Psoas muscle (tissue), 8 donors: ENCODE measurements at places on chromosomes 3 and 15. TPM values are rescaled to one million over a fixed set of nuclear protein-coding genes. Genes with fewer than 3 reads are reported as not detected.

DNA sequence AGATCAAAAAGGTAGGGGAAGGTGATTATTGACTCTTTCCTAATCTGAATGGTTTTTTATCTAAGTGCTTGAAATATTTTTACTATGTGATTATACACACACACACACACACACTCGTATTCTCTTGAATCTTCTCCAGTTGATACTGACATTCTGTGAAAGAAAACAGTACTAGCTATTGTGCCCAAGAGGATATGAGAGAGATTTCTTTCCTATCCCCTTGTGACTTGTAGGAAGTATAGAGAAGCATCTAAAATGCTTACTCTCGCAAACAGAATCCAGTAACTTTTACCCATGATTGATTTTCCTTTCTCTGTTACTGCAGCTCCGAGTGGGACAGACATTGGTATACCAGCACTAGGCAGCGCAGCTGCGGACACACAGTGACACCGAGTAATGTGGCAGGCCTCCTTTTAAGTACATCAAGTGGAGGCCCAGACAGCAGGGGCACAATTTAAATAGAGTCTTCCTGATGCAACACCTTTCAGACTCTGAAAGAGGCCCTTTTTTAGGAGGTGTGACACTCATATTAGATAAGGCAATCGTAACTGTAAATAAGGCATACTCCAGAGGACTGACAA is 421.0 kb upstream of the CNTN4 start:
- DNase-seq: no peak

DNA sequence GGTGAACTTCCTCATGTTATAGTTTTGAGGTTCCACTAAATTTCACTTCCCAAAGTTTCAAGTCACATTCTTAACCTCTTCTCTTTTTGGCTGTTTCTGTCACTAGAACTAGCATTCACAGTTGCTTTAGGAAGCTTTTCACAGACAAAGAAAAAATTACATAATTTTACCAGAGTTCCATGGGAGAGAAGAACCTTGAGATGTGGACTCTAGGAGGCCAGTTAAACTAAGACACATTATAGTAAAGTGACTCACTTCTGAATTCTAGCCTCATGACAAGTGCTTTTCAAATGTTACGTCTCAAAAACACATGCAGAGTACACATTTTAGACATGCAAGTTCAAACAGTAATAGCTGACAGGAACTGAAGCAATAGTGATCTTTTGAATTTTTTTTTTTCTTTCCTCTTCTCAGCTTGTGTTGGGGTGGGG is 39.9 kb upstream of the LRTM1 start:
- DNase-seq: no peak

DNA sequence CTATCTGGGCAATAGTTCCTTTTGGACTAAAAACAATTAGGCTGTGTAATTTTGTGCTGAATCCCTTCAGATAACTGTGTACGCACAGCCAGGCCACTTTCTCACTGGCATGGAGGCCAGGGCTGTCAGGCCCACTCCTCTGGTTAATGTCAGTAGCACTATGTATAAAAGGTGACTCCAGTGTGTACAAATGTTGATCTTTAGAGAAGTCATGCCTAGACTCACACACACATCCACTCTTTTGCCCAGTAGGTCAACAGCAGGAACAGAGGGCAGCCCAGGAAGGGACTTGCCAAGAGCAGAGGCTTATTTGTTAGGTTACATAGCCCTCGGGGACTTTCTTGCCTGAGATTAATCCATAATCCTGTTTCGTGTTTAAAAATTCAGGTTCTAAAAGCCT is 416.6 kb upstream of the WNT5A start:
- no peak for DNase-seq

DNA sequence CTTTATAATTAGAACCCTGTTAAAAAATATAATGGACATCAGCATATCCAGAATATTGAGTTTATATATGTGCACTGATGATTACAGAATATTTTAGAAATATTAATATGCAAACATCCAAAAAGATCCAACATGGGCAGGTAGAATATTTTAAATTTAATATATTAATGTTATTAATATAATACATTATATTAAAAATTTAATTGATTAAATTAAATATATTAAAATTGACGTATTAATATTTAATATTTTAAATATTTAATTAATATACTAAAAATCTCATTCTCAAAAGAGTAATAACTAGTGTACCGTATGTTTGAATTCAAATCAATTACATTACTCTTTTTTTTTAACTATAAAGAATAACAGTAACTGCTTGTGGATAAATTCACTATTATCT is 73.8 kb upstream of the FURIN start:
- no peak for DNase-seq

DNA sequence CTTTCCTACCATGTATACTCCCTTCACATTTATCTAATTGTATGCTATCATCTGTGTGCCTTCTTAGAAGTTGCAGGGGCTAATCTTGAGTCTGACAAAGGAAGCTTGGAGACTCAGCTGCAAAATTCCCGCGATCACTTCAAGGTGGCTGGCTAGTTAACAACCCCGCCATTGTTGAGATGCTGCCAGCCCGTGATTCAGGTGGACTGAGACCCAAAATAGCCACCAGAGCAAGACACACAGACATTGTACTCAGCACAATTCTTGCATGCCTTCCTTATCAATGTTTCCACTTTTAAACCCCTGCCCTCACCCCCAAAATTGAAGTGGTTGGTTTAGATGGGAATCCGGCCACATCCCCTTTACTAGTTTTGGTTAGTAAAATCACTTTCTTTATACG is 225.8 kb upstream of the ZNF717 start:
- no peak for DNase-seq

DNA sequence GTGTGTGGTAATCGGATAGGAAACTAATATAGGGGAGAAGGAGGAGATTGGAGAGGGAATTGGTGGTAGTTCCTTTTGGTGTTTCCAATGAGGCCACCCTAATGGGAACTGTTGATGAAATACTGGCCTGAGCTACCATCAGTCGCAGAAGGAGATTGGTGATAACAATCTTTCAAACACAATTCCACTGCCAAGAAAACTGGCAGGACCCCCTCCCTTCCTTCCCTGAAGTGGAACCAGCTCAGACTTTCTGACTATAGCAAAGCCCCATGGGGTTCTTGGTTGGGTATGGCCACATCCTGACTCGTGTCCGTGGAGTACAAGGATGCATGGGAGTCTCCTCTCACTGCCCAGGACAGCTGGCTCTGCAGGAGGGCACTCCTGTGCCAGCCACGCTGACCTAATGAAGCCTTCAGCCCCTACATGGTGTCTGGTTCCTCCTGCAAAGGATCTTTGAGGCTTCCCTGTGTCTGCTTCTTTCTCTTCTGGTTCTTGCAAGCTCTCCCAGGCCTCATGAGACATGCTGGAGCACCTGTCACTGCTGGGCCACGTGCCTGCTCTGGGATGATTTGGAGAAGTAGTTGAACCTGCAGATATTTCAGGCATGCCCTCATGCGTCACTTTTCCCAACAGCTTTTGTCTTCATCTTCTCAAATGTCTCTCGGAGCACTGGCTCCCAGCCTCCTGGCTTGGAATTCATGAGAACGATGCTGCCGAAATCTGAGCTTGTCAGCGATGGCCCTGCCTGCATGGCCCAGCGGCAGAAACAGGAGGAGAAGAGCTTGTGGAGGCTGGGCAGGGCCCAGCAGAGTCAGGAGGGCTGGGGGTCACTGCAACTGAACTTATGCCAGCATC is 90.0 kb upstream of the ADPGK start:
- peak; percentile 83 for DNase-seq

DNA sequence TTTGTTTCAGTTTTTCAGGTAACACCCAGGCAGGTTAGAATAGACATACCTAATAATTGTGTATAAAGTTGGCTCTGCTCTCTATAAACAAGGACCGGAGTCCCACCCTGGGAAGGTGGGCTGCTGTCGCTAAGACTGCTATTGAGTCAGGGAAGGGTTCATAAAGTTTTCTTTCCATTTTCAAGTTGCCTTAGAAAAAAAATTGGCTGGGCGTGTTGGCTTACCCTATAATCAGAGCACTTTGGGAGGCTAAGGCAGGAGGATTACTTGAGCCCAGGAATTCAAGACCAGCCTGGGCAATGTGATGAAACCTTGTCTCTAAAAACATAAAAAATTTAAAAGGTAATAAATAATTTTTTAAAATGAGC is 11.3 kb upstream of the PIAS1 start:
- no peak for DNase-seq

DNA sequence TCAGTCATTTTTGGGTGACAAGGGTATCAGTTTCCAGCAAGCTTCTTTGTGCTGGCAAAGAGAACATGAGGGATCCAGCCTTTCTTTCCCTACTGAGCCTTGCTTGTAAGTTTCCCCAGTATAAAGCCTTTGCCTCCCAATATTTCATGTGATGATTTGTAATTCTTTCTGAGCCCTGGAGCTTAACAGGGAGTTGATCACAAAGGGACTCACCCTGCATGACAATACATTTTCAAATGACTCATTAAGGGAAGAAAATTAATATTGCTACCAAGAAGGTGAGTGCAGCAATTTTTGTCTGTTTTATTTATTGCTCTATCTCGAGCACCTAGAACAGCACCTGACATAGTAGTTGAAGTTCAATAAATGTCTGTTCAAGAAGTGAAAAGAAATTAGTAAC is 27.7 kb downstream of the OXSM start:
- no peak for DNase-seq

GRCh38 chr3:119279101-119279554 is 15.1 kb upstream of the ARHGAP31 start:
- DNase-seq: no peak

DNA sequence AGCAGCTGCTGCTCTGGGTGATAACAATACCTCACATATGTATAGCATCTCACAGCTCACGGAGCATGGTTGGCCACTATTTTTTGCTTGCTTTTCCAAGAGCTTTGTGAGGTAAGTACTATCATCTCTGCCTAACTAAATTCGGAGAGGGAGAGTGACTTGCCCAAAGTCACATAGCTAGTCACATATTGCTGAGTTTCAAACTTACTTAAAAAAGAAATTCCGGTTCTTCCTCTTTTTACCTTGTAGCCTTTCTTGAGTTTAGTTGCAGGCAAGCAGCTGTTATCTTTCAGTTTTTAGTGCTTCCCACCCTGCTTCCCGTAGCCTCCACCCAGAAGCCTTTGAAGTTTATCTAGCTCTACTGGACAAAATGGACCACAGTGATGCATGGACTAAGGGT is 309.2 kb downstream of the PDCD6IP start:
- no peak for DNase-seq

GRCh38 chr3:147680837-147681483 is 271.8 kb downstream of the ZIC1 start:
- peak; percentile 27 for DNase-seq

DNA sequence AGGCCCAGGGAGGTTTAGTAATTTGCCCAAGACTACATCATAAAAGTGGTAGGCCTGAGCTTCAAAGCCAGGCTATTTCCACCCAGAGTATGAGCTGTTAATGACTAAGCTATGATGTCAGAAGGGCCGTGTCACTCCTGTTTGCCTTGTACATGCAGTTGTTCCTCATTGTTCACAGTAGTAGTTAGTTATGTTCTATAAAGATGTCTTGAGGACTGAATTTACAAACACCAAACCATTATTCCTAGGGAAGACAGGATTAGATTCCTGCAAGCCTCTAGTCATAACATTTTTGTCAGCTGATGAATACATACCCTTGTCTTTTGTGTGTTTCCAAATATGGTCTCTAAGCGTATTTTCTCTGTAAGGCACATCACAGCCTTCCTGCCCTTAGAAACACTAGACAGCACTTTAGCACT is 20.9 kb upstream of the LARS2 start:
- DNase-seq: no peak

DNA sequence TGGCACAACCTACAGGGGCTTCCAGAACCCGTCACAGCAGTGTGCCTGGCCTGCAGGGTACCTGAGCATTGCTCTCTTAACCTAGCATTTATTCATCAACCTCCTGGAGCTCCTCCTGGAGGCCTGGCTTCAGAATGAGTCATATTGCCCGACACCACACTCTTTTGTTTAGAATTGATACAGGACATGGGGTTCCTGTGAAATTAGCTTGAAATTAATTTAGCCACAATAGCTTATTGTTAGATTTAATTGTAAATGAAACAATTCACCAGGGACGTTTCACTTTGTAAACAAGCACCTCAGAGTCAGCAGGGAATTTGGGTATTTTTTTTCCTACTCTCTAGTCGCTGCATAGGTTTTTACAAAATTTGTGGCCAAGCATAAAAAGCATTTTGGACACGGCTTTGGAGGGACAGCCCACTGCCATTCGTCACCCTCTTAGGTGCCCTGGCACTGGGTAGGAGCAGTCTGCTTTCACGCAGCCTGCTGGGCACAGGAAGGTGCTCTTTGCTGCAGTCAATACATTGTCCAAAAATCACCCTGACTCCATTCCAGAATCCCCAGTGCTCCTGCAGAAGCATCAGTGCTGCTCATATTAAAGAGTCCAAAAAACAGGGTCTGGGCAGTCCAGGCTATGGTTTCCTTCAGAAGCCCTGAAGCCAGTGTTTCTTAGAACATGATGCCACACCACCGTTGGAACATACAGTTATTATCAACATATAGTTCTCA is 60.8 kb upstream of the MEF2A start:
- no peak for DNase-seq

DNA sequence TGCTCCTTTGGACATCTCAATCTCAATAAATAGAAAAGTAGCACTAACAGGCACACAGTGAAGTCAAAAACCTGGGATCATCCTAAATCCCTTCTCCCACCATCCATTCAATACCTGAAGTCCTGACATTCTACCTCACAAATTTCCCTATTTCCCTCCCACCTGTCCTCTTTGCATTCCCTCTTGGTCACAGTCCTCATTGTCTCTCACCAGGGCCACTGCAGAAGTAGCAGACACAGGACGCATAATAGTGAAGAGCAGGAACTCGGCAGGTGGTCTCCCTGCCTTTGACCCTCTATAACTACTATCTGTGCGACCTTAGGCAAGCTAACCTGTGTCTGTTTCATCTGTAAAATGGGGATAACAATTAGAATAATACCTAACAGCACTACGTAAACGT is 2.3 kb downstream of the THOC7 start:
- no peak for DNase-seq

DNA sequence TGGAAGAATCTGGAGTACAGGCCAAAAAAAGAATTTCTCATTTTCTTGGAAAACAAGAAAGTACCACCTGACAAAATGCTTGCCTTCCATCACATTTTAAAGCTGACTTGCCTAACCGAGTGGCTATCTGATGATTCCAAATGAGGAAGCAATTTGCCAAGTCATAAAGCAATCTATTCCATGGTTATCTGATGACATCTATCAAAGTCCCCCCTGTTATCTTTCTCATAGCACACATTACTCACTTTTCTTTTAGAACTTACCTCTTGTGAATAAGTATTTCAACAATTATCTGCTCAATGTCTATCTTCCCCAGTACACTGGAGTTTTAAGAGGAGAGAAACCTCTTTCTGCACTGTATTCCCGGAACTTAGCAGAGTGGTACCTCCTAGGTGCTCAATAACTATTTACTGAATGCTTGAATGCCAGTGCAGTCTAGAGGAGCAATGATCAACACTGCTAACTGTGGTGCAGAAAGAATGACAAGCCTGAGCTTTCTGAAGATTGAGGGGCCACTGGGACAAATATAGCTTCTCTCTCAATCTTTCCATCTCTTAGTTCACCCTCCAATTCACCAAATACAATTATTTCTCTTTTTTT is 186.3 kb upstream of the ATP11B start:
- no peak for DNase-seq

- DNase-seq: no peak
Observed at GRCh38 chr3:100144255-100144866, 30.1 kb upstream of the FILIP1L start.

SH3GL3 gene
- total RNA-seq: not detected

IGSF11 gene
- total RNA-seq: 4.2 TPM

GOLGA8T gene
- not detected for total RNA-seq

GABPB1 gene
- 16.7 TPM for total RNA-seq

LRRC31 gene
- total RNA-seq: not detected

ENTPD3 gene
- total RNA-seq: 0.30 TPM

C15orf61 gene
- 20.9 TPM for total RNA-seq
